CD4-positive, alpha-beta memory T cell (primary cell): ENCODE measurements at places on chromosomes 16 and 17.

- DNase-seq = no peak
Observed at GRCh38 chr16:55701442-55702319, 45.9 kb downstream of the SLC6A2 start.

DNA sequence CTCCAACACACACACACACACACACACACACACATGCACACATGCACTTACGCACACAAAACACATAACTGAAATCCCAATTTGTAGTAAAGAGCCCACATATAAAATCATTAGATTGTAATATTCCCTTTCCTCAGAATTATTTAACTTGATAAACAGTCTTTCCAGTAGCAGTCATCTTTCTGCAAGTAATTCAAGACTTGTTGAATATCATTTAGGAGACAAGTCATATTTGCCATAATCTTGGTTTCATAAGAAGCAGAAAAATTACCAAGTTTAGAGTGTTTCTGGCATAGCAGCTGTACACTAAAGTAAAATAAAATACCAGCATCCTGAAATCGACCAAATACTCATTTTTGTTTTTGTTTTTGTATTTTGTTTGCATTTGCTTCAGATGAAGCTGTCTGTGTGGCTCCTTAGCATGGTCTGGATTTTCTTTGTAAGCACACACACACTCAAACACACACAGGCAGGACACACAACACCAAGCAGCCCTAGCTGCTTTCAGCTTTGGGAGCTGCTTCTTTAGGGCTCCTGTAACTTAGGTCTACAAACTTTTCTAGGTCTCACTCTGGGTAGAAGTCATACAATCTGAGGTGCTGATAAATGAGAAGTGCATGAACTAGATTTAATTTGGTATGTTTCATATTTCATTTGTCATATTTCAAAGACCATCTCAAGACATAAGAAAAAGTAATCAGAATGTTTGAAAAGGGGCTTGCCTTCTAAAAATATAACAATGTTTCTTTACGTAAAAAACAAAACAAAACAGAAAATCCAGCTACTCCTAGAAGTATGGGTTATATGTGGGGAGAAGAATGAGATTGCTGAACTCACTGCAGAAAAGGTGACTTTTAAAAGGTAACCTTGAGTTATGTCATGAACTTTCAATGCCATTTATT, 3.0 kb downstream of the SALL1 start:
- DNase-seq = no peak

DNA sequence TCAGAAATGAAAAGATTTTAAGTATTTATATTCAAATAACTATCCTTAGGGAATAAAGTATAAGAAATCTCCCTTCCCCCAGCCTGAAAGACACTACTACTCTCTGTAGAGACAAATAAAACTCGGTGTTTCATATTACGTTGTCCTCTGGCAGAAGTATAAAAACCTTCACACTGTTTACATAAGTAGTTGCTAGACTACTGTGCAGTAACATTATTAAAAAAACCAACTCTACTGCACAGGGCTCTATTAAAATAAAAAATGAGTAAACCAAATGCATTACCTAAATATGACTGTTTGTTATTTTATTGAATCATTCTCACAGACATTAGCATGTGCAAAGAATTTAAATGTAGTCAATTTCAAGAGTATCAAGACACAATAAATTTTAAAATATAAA, 67.4 kb downstream of the MED13 start:
- DNase-seq = no peak

- DNase-seq = peak; percentile 4
Observed at GRCh38 chr16:10362077-10362863, 23.6 kb upstream of the ATF7IP2 start.

GRCh38 chr16:66483689-66484452, 56.8 kb downstream of the BEAN1 start:
- peak; percentile 64 for DNase-seq

DNA sequence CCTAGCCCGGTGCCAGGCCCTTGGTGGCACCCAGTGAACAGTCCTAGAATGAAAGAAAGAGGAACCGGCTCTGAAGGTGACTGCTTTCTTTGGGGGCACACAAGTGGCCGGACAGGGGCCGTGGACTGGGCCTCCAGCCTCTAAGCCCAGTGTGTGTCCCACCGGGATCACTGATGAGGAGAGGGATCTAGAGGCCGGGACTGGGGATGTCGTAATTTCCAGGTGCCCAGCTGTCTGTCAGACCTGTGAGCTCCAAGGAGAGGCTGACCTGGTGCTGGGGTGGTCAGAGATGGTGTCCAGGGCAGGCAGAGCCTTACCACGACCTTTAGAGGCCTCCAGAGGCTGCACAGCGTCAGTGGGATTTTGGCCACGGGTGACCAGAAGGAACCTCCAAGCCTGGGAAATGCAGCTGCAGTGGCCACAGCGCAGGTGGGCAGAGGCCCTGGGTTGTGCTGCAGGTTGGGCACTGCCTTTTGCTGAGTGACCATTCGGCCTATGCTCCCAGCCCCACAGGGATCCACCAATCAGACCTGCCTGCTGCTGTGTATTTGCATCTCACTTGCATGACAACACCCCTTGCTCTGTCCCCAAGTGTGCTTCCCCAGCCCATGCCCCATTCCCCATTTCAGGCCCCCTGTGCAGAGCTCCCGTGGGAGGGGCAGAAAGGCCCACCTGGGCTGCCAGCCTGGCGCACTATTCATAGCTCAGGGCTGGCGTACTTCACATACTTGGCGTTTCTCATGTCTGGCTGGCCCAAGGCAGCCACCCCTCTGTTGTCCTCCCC, 12.5 kb downstream of the ARHGAP23 start:
- DNase-seq = no peak

- DNase-seq = no peak
Observed at GRCh38 chr17:76550712-76551615, 11.1 kb downstream of the PRCD start.
